GDM1 (cell line): ENCODE measurements at places on chromosomes 12 and 14.

DNA sequence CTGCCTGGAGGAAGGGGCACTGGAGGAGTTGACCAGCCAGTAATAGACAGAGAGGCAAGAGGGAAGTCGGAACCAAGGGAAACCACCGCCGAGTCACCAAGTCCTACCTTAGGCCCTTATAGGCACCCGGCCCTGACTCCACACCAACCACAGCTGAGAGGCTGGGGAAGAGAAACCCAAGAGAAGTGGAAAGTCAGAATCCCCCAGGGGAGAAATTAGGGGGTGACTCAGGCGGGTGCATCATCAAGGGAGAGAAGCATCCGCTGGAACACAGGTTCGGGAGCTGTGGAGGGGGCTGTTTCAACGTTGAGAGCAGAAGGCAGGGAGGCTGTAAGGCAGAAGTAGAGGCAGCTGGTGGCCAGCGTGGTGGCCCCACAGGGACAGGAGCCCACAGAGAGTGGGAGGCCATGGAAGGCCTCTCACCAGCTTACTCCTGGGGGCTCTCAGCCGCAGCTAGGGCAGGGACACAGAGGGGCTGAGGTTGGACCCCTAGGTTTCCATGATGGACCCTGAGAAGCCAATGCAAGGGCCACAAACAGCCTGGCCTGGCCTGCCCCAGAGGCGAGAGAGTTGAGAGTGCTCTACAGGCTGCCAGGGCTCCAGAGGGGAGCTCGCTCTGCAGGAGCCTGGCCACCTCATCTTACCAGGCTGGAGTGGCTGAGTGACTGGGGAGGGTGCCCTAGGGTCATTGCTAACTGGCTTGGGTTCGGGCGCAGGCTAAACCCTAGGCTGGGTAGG, 1.4 kb upstream of the TRMT61A start:
- no peak for DNase-seq

DNA sequence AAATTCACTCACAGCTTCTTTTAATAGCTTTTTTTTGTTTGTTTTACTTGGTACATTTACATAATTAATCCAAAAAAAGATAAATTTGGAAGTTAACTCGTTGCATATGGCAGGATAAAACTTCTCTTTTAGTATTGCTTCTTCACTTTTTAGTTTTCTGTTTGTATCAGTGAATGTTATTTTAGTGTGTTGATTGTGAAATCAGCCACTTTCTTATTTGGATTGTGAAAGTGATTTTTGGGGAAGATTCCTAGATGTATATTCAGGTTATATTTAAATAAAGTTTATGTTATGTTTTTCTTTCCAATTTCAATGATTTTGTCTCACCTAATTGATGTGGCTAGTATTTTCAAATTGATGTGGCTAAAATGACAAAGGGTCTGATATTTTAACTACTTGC, 693.9 kb upstream of the MGAT4C start:
- no peak for DNase-seq

GRCh38 chr12:107501681-107502080, 183.9 kb upstream of the PWP1 start:
- no peak for DNase-seq

DNA sequence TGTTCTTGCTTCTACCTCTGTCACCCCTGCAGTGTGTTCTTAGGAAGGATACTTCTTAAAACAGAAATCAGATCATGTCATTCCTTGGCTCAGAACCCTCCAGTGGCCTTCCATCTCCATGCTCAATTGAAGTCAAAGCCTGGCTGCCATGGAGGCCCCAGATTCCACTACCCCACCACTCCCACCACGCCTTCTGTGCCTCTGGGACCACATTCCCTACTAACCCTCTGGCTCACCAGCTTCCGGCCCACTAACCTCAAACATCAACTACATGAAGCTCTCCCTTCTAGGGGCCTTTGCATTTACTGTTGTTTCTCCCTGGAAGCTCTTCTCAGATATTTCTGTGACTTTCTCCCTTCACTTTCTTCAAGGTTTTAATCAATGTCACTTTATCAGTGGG, 76.1 kb upstream of the REP15 start:
- DNase-seq = no peak

DNA sequence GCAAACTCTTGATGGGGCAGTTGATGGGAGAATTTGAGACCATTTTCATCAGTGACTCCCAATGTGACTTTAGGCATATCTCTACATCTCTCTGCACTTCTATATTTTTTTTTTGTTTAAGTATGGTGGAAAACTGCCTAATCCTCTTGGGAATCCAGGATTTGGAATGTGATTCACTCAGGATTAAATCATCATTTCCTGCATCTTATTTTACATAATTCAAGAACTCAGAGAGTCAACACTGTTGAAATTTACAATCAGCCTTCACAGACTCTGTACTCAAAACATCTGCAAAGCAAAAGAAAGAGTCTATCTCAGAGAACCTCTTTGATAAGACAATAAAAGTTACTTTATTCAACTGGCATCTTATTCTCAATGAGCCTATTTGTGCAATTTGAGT, 260.7 kb upstream of the NOS1 start:
- DNase-seq = no peak

GRCh38 chr14:51208982-51209381, 31.1 kb upstream of the TMX1 start:
- DNase-seq = no peak

- DNase-seq = no peak
Observed at GRCh38 chr12:17035372-17035771, 429.4 kb upstream of the LMO3 start.

DNA sequence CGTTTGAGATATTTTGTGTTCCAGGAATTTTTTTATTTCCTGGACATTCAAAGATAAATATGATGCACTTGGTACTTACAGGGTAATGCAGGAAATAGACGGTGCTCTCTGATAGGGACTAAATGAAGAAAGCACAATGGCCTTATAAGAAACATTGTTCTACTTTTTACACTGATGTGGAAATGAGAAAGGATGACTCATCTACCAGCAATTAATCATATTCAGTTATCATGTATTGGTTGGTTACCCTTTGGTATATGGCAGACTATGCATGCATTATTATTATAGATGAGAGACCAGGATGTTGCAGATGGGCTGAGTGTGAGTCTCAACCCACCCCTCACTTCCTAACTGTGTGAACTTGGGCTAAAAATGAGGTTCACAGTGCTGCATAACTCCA, 222.2 kb downstream of the FLRT2 start:
- no peak for DNase-seq

DNA sequence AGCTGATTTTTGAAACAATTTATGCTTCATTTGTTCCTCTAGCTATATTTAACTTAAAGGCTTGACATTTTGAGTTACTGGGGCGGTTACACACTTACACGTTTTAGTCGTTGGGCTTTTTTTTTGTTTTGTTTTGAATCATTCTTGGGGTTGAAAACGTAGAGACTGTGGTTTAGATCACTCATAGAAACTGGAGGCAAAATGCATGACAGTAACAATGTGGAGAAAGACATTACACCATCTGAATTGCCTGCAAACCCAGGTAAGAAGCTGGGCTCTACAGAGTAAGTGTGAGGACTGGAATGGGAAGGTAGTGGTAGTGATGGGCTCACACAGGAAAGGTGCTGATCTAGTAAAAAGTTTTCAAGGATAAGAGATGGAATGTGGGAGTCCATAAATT, at the start of gene CLEC2D:
Gene CLEC2D (plus strand): TSS at position 180 of the 400 bp plus-strand sequence. CDS start 22 bp downstream, at position 202.
- DNase-seq = no peak

DNA sequence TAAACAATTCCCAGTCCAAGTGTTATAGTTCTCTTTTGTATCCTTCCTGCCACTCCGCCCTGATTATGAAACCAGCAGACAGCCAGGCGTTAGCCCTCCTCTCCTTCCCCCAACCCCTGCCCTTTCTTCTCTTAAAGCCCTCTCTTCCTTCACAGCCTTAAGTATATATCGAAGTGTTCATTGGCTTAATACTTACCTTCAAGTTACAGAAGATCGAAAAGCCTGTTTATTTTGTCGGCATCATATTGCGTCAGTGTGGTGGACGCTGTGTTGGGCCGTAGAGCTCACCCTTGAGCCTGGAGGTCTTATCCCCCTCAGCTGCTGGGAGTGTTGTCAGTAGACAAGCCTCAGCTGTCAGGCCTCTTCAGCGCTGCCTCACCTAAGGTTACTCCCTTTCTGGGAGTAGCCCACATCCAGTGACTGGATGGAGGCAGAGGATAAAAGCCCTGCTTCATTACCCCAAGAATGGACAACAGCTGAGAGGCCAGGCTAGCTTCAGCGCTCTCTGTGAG, 36.2 kb downstream of the CMAS start:
- DNase-seq = no peak

DNA sequence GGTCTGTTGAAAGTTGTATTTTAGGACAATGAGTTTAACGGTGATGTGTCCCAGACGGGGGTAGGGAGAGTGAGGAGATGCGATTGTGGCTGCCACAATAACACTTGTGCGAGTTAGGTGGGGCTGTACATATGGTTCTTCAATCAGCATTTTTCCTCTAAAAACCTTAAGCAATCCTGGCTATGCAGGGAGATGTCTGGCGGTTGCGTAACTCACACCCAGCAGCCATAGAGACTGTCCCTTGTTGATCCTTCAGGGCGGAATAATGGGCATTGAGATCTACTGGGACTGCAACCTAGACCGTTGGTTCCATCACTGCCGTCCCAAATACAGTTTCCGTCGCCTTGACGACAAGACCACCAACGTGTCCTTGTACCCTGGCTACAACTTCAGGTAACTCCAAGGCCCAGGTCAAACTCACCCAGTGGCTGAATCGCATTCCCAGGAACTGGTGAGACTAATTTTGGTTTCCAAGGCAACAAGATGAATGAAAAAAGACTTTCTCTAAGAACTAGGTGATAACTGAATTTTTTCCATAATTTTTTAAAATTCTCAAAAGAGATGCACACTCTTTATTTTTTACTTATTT, 34.6 kb downstream of the P2RX7 start:
- DNase-seq = no peak

DNA sequence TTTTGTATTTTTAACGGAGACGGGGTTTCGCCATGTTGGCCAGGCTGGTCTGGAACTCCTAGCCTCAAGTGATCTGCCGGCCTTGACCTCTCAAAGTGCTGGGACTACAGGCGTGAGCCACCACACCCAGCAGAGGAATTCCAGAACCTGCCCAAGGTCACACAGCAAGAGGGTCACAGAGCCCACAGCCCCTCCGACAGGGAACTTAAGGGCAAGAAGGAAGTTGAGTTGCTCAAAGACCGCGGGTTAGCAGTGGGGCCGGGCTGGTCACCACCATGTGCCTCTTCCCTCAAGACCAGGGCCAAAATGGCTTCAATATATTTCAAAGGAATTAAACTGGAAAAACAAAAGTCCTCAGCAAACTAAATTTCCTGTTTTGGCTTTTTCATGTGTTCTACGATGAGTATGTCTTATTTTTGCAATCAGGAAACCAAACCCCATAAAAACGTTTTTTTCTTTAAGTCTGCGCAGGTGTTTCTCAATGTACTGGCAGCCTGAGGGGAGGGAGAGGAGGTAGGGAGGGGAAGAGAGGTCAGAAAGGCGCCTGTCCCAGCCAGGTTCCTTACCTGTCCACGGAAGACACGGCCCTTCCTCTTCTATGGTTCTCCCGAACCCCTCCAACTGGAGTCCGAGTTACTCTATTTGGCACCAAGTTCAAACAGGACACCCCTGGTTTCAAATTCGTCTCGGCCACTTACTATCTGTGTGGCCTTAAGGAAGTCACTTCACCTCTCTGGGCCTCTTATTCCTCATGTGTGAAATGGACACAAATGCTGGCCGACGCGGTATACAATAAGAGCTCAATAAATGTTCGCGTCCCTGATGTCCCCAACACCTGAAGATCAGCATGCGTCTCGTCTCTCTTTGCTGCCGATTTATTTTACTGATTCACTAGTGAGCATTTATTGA, 778 bp downstream of the SLC8B1 start:
- DNase-seq = no peak

DNA sequence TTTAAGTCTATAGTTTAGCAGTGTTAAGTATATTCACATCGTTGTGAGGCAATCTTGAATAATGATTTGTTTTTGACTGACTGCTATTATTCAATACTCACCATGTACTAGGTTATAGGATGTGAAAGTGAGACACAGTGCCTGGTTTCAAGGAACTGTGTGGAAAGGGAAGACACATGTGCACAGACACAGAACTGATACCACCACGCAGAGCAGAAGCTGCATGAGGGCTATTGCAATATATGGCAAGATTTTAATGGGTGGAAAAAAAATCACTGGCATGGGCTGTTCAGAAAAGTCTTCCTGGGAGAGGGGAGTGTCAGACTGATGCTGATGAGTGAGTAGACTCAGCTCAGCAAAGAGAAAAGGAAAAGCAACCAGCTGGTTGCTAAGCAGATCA, 10.4 kb downstream of the SLC7A8 start:
- no peak for DNase-seq

DNA sequence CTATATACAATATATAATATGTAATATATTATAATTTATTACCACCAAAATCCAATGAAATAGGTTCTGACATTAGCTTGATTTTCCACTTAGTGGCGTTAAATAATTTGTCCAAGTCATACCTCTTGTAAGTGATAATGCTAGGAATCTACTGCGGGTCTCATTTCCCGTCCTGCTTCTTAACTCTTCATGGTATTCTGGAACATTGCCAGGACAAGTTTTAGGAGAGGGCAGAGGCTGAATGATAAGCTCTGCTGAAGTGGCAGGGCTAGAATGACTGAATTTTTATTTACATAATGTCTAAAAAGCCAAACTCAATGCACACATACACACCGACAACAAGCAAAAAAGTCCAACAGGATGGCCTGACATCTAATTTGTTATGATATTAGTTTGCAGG, 70.4 kb upstream of the PTPRQ start:
- no peak for DNase-seq

DNA sequence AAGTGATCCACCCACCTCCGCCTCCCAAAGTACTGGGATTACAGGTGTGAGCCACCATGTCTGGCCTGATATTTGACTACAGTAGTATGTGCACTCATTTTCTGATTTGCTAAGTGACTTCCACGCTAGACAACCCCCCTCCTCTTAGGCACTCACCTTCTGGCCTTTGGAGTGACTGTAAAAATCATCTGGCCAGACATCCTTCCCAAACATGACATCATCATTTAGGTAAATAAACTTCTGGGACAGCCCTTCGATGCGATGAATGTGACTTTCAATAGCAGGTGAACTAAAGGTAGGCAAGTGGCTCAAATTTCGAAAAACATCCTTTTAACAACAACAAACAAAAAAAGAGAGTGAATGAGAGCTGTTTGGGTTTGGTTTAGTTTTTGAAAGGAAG, 30.6 kb upstream of the SYCP3 start:
- DNase-seq = no peak

GRCh38 chr12:132465269-132466190, 24.4 kb upstream of the FBRSL1 start:
- no peak for DNase-seq

- no peak for DNase-seq
Observed at GRCh38 chr12:113396828-113397496, 6.7 kb downstream of the SDS start.

DNA sequence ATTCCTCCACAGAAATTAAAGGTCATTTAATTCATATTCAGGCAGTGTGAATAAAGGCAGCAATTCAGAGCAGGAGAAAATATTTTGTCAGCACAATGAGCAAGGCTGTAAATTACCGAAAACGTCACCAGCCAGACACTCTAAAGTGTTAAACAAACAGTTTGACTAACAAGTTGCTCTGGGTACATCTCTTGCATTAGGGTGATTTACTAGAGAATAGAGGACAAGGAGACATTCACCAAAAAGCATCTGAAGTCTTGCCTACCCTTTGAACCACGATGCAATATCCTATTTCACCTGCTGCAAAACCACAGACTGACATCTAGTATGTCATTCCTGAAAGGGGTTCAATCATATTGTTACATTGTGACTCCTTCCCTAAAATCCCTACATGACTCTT, 27.1 kb upstream of the GPHB5 start:
- DNase-seq = no peak
